Dermis microvascular lymphatic vessel endothelial cell (primary cell): ENCODE measurements at places on chromosomes 6 and 20. TPM values are rescaled to one million over a fixed set of nuclear protein-coding genes. Genes with fewer than 3 reads are reported as not detected.

GRCh38 chr20:59948212-59948611, 8.0 kb downstream of the FAM217B start:
- no peak for DNase-seq

DNA sequence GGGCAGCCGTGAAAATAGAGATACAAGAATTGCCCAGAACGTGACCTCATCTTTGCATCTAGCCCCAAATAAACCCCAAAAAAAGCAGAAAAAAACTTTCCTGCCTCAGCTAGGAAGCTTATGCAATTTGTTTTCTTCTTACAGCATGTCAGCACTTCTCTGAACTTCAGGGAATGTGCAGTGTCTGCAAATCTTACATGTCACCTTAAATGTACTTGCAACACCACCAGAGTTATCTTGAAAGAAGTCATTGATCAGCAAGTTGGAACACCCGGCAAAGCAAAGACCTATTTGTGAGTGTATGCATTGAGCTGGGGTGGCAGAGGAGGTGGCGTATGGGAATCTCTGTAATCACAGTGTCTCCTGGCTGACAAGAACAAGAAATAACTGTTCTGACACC, 123.4 kb downstream of the PKHD1 start:
- no peak for DNase-seq

DNA sequence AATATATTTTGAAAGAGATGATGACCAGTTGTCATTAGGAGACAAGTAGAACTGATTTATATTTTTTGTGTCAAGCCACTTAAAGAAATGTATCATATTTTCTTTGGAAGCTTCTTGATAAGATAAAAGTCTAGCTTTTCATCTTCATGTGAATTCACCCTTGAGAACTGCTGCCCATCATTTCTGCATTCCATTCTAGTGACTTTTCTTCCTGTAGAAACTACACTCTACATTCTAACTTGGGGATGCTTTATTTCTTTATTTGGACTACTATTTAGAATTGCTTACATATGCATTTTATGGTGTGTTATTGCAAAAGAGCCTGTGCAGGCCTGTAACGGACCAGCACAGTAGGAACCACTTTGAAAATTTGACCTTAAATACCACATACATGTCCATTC, 335.0 kb upstream of the KCNQ5 start:
- DNase-seq: peak; percentile 48

DNA sequence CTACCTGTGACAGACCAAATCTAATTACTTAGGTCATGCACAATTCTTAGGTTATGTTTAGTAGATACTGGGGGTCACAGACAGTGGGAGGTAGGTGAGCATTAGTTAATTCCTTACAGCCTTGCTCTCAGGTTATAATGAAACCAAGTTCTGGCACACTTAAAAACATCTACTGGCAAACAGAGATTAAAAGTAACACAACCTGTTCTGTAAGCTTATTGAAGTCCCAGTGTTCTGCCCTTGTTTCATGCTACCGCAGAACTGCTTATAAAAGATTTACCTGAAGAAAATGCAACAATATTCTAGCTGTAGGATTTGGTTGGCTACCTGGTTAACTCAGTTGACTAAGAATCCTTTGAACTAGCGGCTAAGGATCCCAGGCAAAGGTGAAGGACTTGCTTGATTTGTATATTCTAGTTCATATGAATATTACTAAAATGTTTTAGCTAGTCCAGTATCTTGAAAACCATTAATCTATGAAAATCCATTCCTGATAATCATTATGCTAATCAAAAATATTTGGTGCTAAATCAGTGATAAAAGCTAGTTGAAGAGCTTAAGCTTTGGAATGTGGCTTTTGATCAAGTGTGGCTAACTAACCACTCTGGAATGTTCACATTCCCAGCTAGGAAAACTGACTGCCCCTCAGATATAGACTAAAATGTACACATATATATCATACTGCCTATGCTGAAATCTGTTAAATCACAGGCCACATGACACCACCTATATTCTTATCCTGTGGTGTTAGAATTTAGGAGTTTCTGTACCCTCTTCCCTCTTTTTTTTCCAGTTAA, 7.2 kb downstream of the PEX3 start:
- DNase-seq: no peak

DNA sequence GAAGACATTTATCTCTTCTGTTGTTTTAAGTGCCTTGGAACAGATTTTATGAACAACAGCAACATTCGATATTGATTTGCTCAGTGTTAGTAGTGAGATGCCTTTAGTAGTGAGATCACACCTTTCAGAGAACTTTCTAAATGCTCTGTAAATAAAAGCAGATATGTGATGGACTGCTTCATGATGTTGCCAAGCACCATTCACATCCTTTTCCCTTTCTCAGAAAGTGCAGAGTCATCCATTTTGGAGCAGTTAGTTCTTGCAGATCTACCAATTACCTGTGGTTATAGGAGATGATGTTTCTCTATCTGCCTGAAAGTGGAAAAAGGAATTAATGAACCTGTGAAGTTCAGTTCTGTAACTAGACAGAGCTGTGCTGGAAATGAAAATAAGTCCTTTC, 27.0 kb downstream of the CBFA2T2 start:
- no peak for DNase-seq

DNA sequence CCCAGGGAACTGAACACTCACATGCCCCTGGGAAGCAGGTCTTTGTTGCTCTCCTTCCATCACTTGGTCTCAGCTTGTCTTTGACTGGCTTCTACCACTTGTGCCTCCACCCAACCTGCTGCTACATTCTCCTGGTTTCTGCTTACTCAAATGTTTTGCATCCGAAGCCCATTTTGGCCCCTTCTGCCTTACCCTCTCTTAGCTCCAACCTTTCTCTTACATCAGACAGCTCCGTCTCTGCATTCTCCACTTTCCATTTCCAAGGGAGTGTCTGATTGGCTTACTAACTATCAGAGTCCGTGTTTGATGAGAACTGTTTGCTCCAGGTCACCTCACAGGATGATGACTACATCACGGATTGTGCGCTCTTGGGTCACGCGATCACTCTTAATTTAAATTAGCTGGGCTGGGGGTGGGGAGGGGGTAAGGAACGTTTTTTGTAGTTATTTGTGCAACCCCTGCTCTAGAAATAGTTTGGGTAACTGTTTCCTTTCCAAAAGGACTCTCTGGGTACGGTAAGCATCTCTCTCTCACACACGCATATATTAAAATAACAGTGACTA, 844 bp upstream of the ABRACL start:
- peak; percentile 12 for DNase-seq

DNA sequence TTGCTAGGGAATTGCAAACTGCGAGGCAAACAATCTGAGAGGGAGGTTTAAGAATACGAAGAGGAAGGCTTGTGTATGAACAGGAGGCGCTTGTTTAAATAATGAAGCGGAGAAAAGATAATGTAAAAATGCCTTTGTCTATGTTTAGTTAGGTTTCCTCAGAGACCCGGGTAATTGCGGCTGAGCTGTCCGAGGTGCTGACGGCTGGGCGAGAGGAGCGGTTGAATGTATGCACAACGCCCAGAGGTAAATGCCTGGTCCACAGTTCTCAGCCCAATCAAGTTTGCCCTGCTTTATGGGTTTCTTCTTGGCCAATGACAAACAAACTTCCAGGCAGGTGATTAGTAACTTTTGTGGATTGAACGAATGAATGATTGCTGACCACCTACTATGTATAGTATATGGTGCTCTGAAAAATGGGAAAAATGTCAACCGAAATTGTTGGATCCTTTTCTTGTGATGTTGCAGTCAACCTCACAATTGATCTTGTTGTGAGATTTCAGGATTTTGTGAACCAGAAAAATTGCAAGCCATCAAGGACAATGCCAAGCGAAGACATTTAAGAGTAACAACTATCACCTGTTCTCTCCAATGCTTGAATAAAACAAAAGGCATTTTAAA, 38.3 kb upstream of the SLC32A1 start:
- peak; percentile 60 for DNase-seq

DNA sequence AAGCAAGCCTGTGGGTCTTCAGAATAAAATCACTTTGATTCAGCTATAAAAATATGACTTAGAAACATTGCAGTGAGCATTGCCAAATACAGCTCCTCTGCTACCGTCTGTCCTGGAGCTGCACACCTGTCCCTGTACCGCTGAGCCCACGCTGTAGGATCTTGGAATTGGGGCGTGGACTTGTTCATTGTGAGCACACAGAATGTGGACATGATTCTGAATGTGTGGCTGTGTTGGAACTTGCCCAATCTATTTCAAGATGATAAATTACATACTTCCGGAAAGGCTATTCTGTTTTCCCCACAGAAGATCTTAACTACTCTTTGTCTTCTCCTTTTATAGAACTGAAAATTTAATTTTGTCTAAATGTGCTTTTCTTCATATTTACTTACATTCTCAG, 107.3 kb downstream of the UST start:
- DNase-seq: no peak

GRCh38 chr6:133358574-133359150, 117.5 kb downstream of the EYA4 start:
- DNase-seq: no peak

GRCh38 chr20:21623074-21623780, 82.2 kb upstream of the PAX1 start:
- no peak for DNase-seq

GRCh38 chr20:63498960-63499337, at the start of gene EEF1A2:
Gene EEF1A2 (minus strand): TSS chr20:63499083. CDS start chr20:63497763, 1,320 bp downstream.
- DNase-seq: peak; percentile 30

- no peak for DNase-seq
These were observed 49.4 kb downstream of the TMEM242 start for GRCh38 chr6:157273756-157274470.

- no peak for DNase-seq
These were observed 3.5 kb downstream of the TFAP2A start for GRCh38 chr6:10411131-10411970.

DNA sequence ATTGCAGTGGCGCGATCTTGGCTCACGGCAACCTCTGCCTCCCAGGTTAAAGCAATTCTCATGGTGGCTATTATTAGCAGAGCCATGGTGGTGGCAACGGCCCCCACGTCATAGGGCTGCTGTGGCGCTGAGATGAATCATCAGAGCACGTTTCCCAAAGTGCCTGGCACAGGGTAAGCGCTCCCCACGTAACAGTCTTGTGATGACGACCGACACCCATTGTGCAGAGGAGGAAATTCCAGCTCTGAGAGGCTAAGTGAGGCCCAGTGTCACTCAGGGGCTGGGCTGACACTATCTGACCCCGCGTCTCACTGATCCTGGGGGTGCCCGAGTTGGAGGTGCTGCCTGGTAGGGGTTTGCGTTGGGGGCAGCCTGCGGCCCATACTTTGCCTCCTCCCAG, 16.2 kb downstream of the SUN5 start:
- no peak for DNase-seq

DNA sequence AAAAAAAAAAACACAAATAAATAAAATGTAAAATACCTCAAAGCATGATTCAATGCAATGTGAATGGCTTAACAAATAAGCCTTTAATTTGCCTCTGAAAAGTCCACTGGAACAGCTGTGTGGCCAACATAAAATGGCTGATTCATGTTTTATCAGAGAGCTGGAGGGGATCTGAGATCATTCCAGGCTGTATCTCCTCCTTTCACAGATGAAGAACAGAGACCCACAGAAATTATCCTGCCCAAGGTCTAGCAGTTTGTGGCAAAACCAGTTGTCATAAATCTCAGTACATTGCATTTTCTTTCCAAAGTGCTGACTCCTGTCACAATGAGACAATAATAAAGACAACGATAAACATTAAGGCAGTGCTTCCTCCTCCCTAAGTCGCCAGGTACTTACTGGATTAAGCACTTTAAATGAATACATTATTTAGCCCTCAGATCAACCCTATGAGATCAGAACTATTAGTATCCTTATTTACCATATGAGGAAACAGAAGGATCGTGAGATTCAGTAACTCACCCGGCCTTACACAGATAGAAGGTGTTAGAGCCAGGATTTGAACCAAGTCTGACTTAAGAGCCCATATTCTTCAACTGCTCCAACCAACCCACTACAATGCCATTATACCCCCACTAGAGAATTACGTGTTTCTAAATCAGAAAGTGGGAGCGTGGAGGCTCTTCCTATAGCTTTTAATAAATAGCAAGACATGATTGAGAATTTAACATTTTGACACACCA, 118.3 kb downstream of the KIF13A start:
- no peak for DNase-seq

DNA sequence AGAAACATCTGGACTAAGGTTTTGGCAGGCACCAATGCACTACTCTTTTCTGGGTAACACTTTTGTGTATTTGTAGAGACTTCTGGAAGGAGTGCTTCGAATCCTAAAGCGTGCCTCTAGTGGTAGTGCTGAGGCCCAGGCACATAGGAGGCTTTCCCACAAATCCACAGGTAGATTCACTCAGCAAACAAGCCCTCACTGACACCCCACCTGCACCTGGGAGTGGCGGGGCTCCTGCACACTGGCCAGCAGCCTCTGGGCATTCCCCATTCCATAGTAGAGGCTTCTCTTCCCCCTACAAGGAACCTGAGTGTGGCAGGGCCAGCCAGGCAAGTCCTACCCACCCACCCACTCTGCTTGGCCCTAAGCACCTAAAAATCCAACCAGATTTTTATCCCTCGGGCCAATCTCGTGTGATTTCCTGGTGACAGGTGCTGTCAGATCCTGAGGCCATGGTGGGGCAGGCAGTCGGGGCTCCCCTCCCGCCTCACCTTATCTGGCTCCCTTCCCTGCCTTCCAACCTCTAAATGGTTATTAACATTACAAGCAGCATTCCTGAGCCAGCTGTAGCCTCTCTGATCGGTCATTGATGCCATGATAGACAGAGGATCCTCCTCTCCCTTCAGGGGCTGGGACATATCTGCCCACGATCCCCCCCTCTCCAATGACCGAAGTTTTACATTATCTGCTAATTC, 82.4 kb downstream of the SLC2A10 start:
- no peak for DNase-seq

DNA sequence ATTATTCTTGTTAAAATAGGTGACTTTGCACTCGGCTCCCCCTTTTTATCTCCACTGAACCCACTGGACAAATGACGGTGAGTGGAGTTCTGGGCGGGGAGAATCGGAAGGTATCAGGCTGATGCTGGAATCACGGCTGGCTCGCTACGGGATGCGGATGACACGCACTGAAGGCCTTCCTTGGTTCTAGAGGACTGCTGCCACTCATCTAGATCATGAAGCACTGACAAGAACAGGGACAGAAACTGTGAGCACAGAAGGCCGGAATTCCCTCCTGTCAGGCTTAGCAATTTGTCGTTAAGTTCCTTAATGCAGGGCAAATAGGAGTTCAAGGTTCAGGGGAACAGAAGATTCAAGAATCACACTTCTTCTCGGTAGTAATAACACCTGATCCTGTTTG, 89.9 kb upstream of the MPC1 start:
- DNase-seq: no peak

The PNLDC1 gene
- total RNA-seq: not detected in 2 replicates

The OR2H1 gene
- total RNA-seq: under 0.01 TPM in 1 of 2 replicates, not detected in the other

The CGA gene
- not detected in 2 replicates for total RNA-seq

The LY6G6D gene
- total RNA-seq: not detected in 2 replicates

The REM1 gene
- total RNA-seq: under 0.01 TPM in 1 of 2 replicates, not detected in the other

The LPIN3 gene
- total RNA-seq: 0.13 and 0.77 TPM in 2 replicates

The ARMC2 gene
- 0.51 and 0.64 TPM in 2 replicates for total RNA-seq

The HLA-DOB gene
- total RNA-seq: under 0.01 and 0.13 TPM in 2 replicates

The ARHGAP40 gene
- total RNA-seq: not detected in 2 replicates

The NOX3 gene
- total RNA-seq: not detected in 2 replicates

The MAP7 gene
- total RNA-seq: 0.51 and 1.0 TPM in 2 replicates

The SLC2A10 gene
- 5.4 and 12.3 TPM in 2 replicates for total RNA-seq

The LST1 gene
- 0.51 TPM in 1 of 2 replicates, not detected in the other for total RNA-seq

The MLN gene
- total RNA-seq: not detected in 2 replicates
